ENCODE measurements at places on chromosomes 6 and 20. TPM values are rescaled to one million over a fixed set of nuclear protein-coding genes. Genes with fewer than 3 reads are reported as not detected.

DNA sequence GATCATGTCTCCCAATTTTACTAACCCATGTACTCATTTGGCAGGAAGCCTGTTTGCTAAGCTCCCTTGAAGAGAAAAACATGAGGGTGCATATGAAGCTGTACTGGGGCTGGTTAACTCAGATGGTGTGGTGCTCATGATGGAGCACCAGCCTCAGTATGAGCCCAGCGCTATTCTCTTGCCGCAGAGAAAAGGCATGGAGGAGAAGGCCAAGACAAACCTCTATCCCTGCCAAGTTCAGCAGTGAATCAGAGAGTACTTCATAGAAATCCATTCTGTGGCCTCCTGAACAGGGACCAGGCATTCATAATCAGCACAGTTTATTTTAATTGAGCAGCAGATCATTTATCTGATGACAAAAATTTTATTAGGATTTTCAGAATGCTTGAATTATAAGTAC, 398.1 kb downstream of the LMBRD1 start:
- no peak for DNase-seq

- no peak for DNase-seq
Measured at GRCh38 chr6:84738996-84739865, 25.2 kb downstream of the TBX18 start.

- DNase-seq: no peak
Measured at GRCh38 chr6:157760589-157761330, 62.3 kb upstream of the SNX9 start.

Gene PYGB
- 43.4 TPM for polyA plus RNA-seq

Gene CALHM4
- 0.79 TPM for polyA plus RNA-seq

GRCh38 chr6:112665815-112666214, 318.7 kb downstream of the RFPL4B start:
- DNase-seq: no peak
